Aorta (tissue), 5 donors: ENCODE measurements at places on chromosomes 4 and X. TPM values are rescaled to one million over a fixed set of nuclear protein-coding genes. Genes with fewer than 3 reads are reported as not detected.

GRCh38 chrX:47840111-47840510 lies 3.4 kb downstream of the ZNF81 start:
- no peak overlapping the region for H3K27ac ChIP-seq
- H3K4me1 ChIP-seq: no peaks in the 10 kb centered on the region
- no peaks in the 10 kb centered on the region for H3K27me3 ChIP-seq
- no peak for DNase-seq
- no peak overlapping the region for H3K4me3 ChIP-seq

- H3K4me1 ChIP-seq: no peaks in the 10 kb centered on the region
- H3K36me3 ChIP-seq: no peaks in the 10 kb centered on the region
- H3K27me3 ChIP-seq: no peaks in the 10 kb centered on the region
- no peak overlapping the region for H3K27ac ChIP-seq
- DNase-seq: no peak
Measured at GRCh38 chrX:123081776-123082175, 102.3 kb upstream of the GRIA3 start.

- no peak for DNase-seq
- no peak overlapping the region for H3K27ac ChIP-seq
- no peaks in the 10 kb centered on the region for H3K27me3 ChIP-seq
Measured at GRCh38 chr4:176270669-176271068, 1.6 kb upstream of the ASB5 start.

GRCh38 chr4:117010671-117011070 lies 74.7 kb downstream of the TRAM1L1 start:
- no peaks in the 10 kb centered on the region for H3K4me1 ChIP-seq
- H3K4me3 ChIP-seq: no peak overlapping the region
- no peak overlapping the region for H3K27ac ChIP-seq
- DNase-seq: no peak

GRCh38 chr4:183445097-183445428 lies 627 bp downstream of the CDKN2AIP start:
- no peaks in the 10 kb centered on the region for H3K36me3 ChIP-seq
- peak; percentile 65 for DNase-seq
- no peaks in the 10 kb centered on the region for H3K27me3 ChIP-seq
- H3K27ac ChIP-seq: peak overlapping the region; percentile 88
- H3K4me1 ChIP-seq: no peaks in the 10 kb centered on the region
- peak overlapping the region; percentile 78 for H3K4me3 ChIP-seq

The GATA1 gene
- total RNA-seq: not detected
